ENCODE measurements at places on chromosomes 16 and 17.

DNA sequence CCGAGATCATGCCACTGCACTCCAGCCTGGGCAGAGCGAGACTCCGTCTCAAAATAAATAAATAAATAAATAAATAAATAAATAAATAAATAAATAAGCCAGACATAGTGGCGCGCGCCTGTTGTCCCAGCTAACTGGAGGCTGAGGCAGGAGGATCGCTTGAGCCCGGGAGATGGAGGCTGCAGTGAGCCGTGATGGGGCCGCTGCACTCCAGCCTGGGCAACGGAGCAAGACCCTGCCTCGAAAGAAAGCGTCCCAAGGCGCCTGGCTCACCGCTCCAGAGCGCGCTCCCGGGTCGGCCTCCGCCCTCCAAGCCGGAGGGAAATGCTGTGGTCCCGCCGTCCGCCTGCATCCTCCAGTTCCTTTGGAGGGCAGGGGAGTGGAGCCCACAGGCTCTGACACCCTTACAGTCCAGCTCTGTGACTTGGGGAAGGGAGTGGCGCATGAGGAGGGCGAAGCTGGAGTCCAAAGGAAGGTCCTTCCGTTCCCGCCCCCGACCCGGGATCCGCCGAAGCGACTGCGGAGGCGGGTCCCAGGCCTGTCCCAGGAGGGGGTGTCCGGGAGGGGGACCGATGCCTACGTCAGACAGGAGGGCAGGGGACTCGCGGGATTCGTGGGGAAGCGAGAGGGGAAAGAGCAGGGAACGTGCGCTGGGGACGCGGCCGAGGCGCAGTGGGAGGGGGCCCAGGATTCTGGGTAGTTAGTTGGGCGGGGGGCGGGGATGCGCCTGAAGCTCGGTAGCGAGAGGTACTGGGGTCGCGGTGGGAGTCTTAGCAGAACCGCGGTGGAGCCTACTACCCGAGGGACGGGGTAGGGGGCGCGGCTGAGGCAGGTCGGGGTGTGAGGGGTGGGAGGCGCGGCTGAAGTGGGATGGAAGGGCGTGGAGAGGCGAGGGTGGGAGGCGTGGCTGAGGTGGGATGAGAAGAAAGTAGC is 8.4 kb upstream of the TRPV2 start:
- no peak for DNase-seq

DNA sequence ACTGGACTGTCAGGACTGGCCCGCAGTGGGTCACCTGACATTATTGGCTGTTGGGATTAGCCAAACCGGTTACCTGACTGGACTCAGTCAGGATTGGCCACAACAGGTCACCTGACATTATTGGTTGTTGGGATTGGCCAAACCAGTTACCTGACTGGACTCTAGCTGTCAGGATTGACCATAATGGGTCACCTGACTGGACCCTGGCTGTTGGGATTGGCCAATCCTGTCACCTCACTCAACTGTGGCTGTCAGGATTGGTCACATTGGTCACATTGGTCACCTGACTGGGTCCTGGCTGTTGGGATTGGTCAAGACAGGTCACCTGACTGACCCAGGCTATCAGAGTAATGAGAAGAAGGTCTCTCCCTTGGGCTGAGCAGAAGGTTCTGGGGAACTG is 207.7 kb upstream of the SDK2 start:
- no peak for DNase-seq

- DNase-seq = no peak
Observed at GRCh38 chr17:13492737-13493122, 109.0 kb downstream of the HS3ST3A1 start.

DNA sequence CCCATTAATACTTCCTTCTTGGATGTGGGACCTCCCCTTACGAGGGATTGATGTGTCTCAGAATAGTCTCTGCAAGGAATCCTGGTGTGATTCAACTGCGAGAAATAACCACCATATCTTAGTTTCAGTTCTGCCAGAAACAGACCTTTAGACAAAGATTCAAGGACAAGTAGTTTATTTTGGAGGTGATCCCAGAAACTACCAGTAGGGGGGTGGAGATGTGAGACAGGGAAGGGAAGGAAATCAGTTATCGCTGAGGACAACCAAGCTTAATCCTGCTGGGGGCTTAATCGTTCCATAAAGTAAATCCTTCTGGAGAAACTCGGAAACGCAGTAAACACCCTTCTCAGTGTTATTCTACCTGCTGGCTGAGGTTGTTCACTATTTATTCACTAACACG is 5.0 kb upstream of the SDR42E1 start:
- no peak for DNase-seq

DNA sequence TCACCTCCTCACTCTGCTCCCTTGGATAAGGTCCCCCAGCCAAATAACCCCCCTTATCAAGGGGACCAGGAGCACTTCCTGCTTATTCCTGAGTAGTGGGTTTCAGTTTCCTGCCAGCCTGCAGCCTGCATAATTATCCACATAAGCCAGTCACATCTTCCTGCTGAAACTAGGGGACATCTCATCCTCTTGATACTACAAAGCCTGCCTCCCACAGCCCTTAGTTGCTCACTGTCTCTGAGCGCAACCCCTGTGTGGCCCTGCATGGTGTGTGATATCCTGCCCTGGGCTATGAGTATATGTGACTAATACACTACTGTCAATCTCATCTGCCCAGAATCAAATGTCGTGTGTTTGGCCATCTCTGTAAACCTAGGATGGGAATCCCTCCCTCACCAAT is 8.0 kb upstream of the XYLT2 start:
- DNase-seq = no peak

GRCh38 chr17:50188921-50189549 is 12.4 kb downstream of the COL1A1 start:
- DNase-seq = no peak

DNA sequence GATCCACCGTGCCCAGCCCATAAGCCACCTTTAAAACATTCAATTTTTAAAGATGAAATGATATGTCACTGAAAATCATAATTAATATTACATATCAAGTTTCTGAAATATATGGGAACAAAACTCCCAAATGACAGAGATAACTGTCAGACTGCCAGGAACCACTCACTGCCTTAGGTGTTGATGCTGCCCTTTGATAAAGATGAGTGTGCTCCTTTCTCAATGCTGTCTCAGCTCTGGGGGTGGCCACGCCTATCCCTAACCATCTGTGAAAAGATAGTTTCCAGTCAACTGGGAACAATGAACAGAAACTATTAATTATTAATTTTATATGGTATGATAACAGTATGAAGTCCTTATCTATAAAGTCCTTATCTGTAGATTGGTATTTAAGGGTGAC is 177.7 kb downstream of the MYO1D start:
- no peak for DNase-seq

DNA sequence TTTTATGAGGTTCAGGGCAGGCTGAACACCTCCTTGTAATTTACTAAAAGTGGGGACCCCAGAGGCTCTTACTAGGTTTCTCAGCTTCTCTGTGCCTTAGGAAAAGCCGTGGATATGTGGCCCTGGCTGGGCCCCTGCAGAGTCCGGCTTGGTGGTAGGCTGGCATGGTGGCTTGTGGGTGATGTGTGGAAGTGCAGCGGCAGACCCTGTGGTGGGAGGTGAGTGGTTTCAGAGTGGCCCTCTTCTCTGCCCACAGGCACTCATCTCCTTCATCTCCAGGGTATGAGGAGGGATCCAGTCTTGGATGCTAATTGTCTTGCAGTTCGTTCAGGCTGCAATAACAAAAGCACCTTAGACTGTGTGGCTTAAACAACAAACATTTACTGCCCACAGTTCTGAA is 58.9 kb downstream of the ASIC2 start:
- no peak for DNase-seq

GRCh38 chr16:62135446-62135845 is 99.2 kb upstream of the CDH8 start:
- no peak for DNase-seq

DNA sequence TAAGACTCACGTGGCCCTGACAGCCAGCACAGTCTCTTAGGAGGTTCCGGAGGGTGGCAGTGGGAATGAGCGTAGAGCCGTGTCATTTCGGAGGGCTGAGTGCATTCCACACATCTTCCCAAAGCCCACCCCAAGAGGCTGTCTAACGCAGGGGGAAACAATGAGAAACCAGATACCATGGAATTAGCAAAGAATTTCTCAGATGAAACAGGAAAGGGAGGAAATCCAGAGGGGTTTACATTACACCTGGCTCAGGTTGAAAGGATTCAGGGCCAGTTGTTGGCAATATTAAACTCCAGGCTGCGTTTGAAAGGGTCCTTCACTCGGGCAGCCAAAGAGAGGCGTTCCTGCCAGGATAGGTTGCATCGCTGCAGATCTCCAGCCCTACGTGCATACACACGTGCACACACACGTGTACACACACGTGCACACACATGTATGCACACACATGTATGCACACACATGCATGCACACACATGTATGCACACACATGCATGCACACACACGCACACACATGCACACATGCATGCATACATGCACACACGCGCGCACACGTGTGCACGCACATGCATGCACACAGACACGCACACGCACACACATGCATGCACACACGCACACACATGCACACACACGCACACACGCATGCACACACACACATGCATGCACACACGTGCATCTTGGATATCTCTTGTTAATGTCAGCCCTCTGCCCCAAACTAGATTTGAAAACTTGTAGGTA is 12.2 kb downstream of the CBX4 start:
- DNase-seq = no peak

GRCh38 chr16:18788828-18789514 is 1.2 kb downstream of the RPS15A start:
- DNase-seq = no peak

GRCh38 chr17:56114469-56114868 is 38.8 kb upstream of the ANKFN1 start:
- no peak for DNase-seq

- no peak for DNase-seq
Observed at GRCh38 chr17:78715000-78715771, 66.9 kb downstream of the CYTH1 start.

DNA sequence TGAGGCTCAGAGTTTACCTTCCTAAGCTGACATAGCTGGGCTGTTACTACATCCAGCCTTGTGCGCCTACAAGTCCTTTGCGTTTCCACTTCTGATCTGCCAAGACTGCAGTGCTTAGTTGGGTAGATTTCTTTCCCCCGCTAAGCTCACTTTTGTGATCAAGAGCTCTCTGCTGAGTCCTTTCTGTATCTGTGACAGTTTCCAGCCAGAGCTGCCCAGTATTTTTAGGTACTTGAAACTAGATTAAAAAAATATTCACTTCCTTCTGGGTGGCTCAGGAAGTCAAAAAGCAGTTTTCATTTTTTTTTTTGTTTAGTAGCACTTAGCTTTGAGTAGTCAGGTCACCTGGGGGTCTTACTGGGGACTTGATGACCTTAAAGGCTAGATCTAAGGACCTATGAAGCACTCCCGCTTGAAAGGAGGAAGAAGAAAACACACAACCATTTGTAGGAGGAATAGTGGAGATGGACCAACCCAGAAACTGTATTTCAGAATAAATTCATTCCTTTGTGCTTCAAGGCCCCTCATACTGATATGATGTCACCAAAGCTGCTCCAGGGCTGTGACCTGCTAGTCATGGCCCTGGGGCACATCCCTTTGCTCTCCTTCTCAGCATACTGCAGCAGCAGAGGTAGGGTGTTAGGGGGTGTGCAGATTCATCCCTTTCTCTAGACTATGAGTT is 75.6 kb upstream of the HNF1B start:
- no peak for DNase-seq

DNA sequence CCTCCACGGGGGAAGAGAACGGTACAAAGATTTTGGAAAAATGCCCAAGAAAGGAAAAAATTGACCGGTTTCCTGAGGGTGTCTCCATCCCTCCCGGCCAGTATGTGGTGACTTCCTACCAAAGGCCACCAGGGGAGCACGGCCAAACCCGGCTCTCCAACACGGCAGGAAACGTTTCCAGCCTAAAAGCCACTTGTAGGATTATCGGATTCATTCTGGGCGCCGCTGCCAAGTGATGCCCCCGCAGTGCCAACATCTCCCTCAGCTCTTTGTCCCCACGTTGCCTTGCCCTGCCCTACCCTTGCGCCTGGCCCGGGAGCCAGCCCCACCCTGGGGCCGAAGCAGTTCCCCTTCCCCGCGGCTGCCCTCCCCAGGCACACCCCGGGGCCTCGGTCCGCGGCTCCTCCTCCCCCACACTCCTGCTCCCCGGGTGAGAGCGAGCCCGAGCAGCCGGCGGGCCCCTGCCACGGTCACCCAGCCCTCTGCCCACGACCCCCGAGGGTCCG is 688 bp downstream of the CRK start:
- no peak for DNase-seq

- DNase-seq = no peak
Observed at GRCh38 chr16:2848933-2849725, 8.8 kb downstream of the PRSS22 start.

- DNase-seq = no peak
Observed at GRCh38 chr16:54508351-54508750, 221.8 kb upstream of the IRX3 start.

DNA sequence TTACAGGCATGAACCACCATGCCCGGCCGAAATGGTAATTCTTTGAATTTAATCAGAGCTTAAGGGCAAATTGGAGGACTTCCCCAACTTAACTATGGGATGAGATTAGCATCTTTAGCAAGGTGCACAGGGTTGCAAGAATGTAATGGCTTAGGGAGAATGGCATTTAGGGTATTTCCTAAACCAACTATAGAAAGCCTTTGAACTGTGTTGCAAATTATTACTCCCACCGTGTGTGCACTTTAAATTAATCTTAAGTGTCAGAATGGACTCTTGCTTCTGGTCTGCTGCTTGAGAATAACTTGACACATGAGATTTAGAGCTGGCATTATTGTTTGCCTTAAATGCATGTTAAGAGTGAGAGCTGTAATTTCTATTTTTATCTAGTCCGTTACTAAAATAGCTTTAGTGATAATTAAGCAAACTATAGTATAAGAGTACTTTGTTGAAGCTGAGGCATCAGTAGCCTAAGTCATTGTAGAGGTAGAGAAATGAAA is 59.8 kb downstream of the TUBD1 start:
- no peak for DNase-seq

DNA sequence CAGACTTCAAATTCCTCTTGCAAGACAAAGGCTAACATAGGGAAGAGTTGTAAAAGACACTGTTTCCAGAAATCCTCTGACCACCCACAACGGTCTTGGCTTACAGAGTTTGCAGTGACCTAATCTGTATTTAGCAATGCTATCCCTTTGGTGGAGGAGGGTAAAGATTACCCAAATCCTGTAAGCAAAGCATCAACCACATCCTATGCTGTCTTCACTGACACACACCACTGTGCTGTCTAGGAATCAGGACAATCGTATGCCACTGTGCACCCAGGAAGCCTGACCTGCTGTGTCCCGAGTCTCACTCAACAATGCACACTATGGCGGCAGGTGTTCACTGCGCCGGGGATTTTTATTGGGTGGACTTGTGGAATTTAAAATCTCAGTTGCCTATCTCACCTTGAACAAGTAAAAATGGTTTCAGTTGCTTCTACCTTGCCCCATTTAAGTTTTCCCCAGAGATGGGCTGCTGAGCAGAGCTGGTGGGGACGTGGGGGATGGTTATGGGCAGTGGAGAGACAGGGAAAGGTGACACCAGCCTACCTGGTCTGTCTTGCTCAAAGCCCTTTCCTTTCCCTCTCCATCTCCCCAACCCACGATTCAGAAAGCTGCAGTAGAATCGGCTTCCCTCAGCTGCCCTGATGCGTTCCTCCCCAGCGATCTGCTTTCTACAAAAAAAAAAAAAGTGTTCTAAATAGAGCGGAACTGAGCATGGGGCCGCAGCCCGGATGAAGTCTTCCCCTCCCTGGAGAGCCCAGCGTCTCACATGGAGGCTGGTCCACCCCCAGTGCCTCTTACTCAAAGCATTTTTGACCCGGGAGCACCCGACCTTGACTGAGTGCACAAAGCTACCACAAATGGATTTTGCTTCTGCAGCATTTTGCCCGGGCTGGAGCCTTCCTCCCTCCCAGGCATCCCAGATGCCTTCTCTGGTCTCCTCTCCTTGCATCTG is 271.5 kb downstream of the SOX9 start:
- DNase-seq = no peak

- no peak for DNase-seq
Observed at GRCh38 chr16:85762970-85763369, 12.1 kb upstream of the C16orf74 start.
